ENCODE measurements at places on chromosomes 4 and X.

DNA sequence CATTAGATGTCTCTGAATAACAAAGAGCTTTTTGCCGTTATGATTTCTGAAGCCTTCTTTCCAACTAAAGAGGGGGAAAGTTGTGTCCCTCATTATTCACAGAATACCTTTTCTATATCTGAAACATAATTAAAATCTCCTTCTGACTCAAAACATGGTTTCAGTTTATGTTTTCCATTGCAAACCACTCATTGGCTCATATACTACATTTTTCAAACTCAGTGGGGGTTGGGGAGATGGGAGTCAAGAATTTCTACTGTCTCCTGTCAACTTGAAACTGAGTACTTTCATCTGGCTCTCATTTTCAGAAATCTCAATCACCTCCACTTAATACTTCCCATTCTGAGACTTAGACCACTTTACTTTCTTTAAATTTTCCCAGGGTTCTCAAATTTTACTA lies 1839.5 kb upstream of the PCDH10 start:
- no peak for DNase-seq

GRCh38 chr4:39354254-39354552 lies 12.0 kb downstream of the RFC1 start:
- no peak for DNase-seq

DNA sequence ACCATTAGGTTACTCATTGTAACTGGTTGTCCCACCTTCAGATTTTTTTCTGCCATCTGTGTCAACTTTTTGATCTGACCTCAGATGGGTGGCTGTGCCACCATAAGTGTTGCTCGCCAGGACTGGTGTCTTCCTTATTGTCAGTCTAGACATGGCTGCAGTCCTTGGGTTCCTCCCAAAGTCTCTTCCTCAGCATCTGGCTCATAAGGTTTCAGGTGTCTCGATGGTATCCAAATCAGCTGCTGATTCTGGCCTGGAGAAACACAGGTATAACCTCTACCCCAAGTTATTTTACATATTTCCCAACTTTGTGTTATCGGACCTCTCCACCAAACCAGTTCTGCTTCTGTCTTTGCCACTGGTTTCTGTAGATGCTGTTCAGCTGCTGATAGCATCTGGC lies 158.5 kb downstream of the ZNF518B start:
- no peak for DNase-seq

DNA sequence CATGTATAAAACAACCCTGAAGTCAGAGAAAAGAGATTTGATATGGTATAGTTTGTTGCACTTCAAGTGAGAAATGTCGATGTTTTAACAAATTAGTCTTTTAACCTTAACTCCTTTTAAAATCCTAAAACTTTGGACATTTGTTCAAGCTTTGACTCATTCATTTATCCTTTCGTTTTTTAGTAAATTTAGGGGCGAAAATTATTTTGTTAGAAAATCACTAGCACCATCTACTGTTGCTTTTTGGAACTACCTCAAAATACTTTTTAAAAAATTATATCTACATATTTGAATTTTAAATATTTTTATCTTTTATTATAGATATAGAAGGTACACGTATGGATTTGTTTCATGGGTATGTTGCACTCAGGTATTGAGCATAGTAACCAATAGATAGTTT lies 165.1 kb upstream of the POF1B start:
- DNase-seq, result no peak

- no peak for DNase-seq
Observed at GRCh38 chrX:9785944-9786797, at the start of gene SHROOM2. Gene SHROOM2 (plus strand): TSS chrX:9786429. CDS start chrX:9786546, 117 bp downstream.

DNA sequence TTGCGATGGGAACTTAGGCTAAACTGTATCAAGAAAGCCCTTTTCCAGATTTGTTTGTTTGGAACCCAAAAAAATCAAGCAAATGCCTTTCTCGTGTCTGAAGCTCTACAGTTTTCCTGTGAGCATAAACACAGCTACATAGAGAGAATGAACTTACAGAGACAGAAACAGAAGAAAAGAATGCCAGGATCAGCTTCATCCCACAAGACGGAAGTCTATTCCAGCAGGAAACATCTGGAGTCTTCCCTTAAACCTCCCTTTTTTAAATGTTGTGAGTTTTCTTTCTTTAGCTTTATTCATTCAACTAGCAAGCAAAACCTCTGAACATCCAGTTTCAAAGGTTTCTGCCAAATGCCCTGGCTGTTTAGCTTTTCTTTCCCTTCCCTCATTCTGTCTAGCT lies 32.6 kb upstream of the ZFP42 start:
- DNase-seq, result no peak

- no peak for DNase-seq
Observed at GRCh38 chr4:186840222-186840701, 116.6 kb upstream of the FAT1 start.

DNA sequence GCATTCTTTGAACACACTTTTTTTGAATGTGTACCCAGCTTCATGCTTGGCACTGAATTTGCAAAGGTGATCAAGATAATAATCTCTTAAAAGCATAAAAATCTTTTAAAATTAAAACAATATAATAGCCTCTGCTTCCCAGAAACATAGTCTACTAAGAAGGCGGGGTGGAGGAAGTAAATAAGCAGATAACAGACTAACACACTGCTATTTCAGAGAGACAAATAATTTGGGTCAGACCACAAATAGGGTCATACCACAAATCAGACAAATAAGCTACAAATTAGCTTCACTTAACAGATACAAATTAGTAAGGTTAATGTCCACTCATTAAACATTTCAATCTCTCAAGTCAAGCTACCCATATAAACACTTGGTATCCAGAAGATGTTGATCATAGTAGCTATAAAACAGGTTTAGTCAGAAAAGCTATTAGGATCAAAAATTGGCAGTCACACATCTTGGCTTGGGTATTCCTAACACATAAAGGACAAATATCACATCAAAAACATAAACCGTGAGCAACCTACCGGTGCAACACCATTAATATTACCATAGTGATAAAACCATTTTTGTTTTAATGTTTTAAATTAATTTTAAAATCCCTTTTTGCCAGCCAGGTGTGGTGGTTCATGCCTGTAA lies 47.3 kb downstream of the PPP3CA start:
- DNase-seq, result no peak

DNA sequence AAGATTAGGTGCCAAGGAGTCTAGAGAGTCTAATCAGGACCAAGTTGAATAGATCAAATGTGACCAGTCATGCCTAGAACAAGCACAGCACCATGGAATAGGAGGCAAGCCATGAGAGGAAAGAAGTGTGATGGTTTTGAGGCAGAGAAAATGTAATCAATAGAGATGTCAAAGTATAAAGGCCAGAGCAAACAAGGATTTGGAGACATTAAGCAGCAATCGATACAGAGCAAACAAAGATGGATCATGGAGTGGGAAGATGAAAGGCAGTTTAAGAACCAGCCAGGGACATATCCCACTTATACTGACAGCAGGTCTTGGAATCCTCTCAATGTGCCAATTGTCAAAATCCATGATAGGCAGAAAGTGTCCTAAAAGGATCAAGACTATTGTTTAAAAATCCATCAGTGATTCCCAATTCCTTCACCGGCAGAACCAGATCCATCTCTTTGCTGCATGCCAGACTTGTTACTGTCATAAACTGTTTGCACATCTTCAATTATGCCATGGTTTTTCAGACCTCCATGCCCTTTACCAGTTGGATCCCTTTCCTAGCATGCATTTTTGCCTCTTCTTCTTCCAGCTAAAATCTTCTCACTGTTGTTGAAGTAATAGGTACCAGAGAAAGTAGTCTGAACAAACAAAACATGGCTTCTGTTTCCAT lies 520.7 kb upstream of the ARX start:
- no peak for DNase-seq

GRCh38 chr4:73311428-73311827 lies 52.8 kb upstream of the ANKRD17 start:
- peak; percentile 18 for DNase-seq

- DNase-seq, result no peak
Observed at GRCh38 chr4:71221510-71222466, 117.0 kb upstream of the SLC4A4 start.

GRCh38 chr4:113978105-113978504 lies 1.3 kb downstream of the ARSJ start:
- DNase-seq, result no peak

- no peak for DNase-seq
Observed at GRCh38 chr4:154082760-154083535, 294.1 kb upstream of the SFRP2 start.

GRCh38 chr4:61298178-61298740 lies 98.1 kb downstream of the ADGRL3 start:
- no peak for DNase-seq

DNA sequence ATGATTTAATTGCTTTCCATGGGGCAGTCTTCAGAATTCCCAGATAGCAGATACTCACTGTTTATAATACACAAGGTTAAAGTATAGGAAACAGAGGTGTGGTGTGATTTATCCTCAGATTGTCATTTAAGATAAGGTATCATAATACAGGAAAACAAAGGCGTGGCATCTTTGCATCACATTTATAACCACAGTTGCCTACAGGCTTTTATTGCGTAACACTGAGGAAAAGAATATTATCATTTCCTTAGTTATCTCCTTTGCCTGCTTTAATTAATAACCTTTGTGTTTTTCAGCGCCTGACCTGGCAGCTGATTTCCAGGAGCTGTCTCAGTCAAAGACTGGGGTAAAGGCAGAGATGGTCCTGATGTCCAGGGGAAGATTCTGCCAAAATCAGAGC lies 68.8 kb downstream of the SSX7 start:
- DNase-seq, result no peak

GRCh38 chr4:23660865-23661264 lies 229.0 kb downstream of the PPARGC1A start:
- no peak for DNase-seq

- DNase-seq, result peak; percentile 64
Observed at GRCh38 chr4:108830509-108831244, 67.8 kb upstream of the ETNPPL start.

GRCh38 chr4:165514739-165515138 lies 135.9 kb downstream of the CPE start:
- DNase-seq, result no peak

- no peak for DNase-seq
Observed at GRCh38 chr4:19698961-19699360, 552.7 kb upstream of the SLIT2 start.

DNA sequence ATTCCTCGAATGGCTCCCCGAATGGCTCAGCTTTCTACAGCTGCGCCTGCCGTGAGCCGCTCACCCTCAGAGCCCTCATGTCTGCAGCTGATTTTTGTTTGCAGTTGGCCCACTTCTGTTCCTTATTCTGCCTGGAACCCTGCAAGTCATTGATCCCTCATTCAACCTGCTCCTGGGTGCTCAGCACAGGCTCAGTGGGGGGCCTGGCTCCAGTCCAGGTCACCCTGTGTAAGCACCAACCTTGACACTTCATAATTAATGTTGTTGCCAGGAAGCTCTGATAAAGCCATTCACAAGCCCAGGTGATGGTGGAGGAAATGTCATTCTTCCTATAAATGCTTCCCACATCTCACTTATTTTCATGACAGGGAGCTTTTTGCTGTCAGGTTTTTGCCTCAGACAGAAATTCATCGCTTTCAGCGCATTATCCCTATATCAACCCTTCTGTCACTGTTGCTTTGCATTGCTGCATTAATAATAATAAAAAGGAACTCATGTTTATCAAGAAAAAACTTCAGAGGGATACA lies 85.7 kb downstream of the F11 start:
- DNase-seq, result peak; percentile 47

DNA sequence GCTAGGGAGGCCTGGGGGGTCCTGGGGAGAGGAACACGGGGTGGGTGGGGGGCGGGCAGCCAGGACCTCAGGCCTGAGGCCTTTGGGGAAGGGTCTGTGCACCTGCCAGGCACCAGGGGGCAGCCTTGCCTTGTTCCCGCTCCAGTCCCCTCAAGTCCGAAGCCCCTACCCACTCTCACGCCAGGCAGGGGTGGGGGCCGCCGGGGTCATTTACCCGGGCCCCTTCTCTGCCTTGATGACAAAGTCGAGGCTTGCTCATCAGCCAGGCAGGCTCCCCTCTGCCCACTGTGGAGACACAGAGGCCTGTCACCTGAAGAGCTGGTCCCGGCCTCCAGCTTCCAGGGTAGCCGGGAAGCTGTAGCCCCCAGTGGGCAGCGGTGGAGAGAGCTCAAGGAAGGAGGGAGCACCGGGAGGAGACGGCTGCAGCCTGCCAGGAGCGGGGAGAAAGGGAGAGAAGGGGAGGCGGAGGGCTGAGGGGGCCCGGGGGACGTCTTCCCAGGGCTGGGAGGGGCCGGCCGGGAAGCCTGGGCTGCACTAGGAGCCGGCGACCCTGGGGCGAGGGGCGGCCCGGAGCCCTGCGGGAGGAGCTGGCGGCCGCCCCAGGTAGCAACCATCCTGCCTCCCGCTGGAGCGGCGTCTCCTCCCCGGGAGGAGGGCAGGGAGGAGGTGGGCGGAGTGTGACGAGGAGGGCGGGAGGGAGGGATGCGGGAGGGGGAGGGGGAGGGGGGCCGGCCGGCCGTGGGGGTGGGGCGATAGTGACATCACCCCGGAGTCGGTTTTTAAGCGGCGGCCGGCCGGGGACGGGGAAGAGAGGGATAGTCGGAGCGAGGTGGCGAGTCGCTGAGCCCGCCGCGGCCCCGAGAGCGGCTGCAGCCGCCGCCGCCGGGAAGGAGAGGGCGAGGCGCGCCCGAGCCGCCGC lies at the start of gene SLC6A8:
SLC6A8 (plus strand) TSS at position 806 of the 919 bp plus-strand sequence. CDS start 649 bp downstream, outside the sequence.
- no peak for DNase-seq

- no peak for DNase-seq
Observed at GRCh38 chrX:153794897-153795816, 689 bp downstream of the SSR4 start.

GRCh38 chrX:110944751-110945675 lies 149.4 kb upstream of the CHRDL1 start:
- DNase-seq, result no peak

GRCh38 chr4:164526933-164527583 lies 226.9 kb upstream of the SMIM31 start:
- no peak for DNase-seq

GRCh38 chr4:163167333-163167626 lies 590 bp upstream of the NAF1 start:
- no peak for DNase-seq

- DNase-seq, result no peak
Observed at GRCh38 chr4:8921465-8921864, 49.8 kb upstream of the HMX1 start.

DNA sequence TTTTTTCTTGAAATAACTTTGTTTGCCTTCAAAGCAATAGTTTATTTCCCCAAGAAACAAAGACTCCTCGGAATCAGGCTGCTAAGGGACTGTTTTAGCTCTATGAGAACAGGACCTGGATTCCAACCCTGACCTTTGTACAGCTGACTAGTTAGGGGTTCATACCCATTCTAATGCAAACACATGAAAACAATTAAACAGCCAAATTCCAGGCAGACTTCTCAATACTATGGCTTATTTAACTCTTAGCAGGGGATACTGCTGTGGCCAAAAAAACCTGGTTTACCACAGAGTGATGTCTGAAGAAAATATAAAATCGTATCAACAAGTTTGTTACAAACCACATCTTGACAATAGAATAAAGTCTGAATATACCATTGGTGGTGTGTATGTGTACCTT lies 129.6 kb upstream of the INTU start:
- no peak for DNase-seq

- no peak for DNase-seq
Observed at GRCh38 chr4:36445480-36445879, 164.1 kb downstream of the DTHD1 start.

- DNase-seq, result no peak
Observed at GRCh38 chrX:57379296-57379695, 92.8 kb downstream of the FAAH2 start.
